Left lung (tissue), 14 donors: ENCODE measurements at places on chromosomes 2 and 18. TPM values are rescaled to one million over a fixed set of nuclear protein-coding genes. Genes with fewer than 3 reads are reported as not detected.

GRCh38 chr2:174749793-174750192, 14.5 kb downstream of the CHRNA1 start:
- DNase-seq = no peak

- no peak for DNase-seq
Observed at GRCh38 chr18:8507361-8507760, 101.9 kb upstream of the RAB12 start.

DNA sequence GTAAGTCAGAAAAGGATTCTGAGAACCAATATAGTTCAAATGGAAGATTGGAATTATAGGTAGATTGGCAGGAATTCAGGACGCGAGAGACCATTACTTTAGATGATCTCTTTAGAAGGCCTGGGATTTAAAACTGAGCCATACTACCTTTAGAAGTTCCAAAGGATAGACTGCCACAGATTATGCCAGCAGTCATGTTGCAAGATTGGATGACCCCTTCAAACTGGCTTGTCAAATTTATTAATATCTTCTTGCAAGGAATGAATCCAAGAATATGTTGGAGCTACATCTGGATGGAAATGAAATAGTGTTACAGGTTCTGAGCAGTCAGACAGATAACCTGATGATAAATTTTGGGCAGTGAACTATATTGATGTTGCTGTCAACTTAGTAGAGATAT, 22.0 kb downstream of the BABAM2 start:
- no peak for DNase-seq

The ABHD1 gene
- total RNA-seq = not detected
